Smooth muscle cell of the pulmonary artery (primary cell): ENCODE measurements at places on chromosomes 4 and X. TPM values are rescaled to one million over a fixed set of nuclear protein-coding genes. Genes with fewer than 3 reads are reported as not detected.

The BANK1 gene
- 0.13 and 0.30 TPM in 2 replicates for total RNA-seq

The GATA1 gene
- not detected in 2 replicates for total RNA-seq

The CXCL6 gene
- 19.6 and 184 TPM in 2 replicates for total RNA-seq

The SSX5 gene
- total RNA-seq, result not detected in 2 replicates

The AWAT2 gene
- total RNA-seq, result not detected in 2 replicates

The GASK1B gene
- total RNA-seq, result 96.7 and 112 TPM in 2 replicates

The SHROOM2 gene
- 0.07 and 0.72 TPM in 2 replicates for total RNA-seq

The SMPX gene
- total RNA-seq, result not detected in 2 replicates

The USP26 gene
- not detected in 2 replicates for total RNA-seq

The RTL5 gene
- total RNA-seq, result 5.3 and 7.2 TPM in 2 replicates

The STATH gene
- not detected in 2 replicates for total RNA-seq

The ARR3 gene
- total RNA-seq, result not detected in 2 replicates

The VCX3A gene
- not detected in 2 replicates for total RNA-seq

The KCNIP4 gene
- total RNA-seq, result not detected in 2 replicates

The RADX gene
- 1.4 and 4.2 TPM in 2 replicates for total RNA-seq

The PPEF2 gene
- 0.03 TPM in 1 of 2 replicates, not detected in the other for total RNA-seq

The HELT gene
- total RNA-seq, result not detected in 2 replicates

The CNKSR2 gene
- 0.66 and 0.85 TPM in 2 replicates for total RNA-seq

The MAMLD1 gene
- total RNA-seq, result 1.1 and 2.6 TPM in 2 replicates

The TBX22 gene
- total RNA-seq, result not detected in 2 replicates

The REPS2 gene
- 0.66 and 0.72 TPM in 2 replicates for total RNA-seq

The GSX2 gene
- not detected in 2 replicates for total RNA-seq

The TMPRSS11A gene
- total RNA-seq, result not detected in 2 replicates

The GPR34 gene
- 0.07 TPM in 1 of 2 replicates, not detected in the other for total RNA-seq

The DUSP9 gene
- total RNA-seq, result not detected in 2 replicates

The TCEAL3 gene
- total RNA-seq, result 11.1 and 16.3 TPM in 2 replicates

The GAB3 gene
- 2.7 and 5.4 TPM in 2 replicates for total RNA-seq

The CETN2 gene
- total RNA-seq, result 28.0 and 31.3 TPM in 2 replicates

The ITM2A gene
- total RNA-seq, result 0.72 TPM in 1 of 2 replicates, not detected in the other

The TASL gene
- not detected in 2 replicates for total RNA-seq

The TECRL gene
- not detected in 2 replicates for total RNA-seq

The ANXA3 gene
- 6.1 and 70.6 TPM in 2 replicates for total RNA-seq

The EFNB1 gene
- total RNA-seq, result 30.1 and 45.3 TPM in 2 replicates

The EMD gene
- 22.8 and 26.8 TPM in 2 replicates for total RNA-seq

The MAB21L2 gene
- 4.6 and 54.3 TPM in 2 replicates for total RNA-seq

The GPC4 gene
- 0.89 and 3.5 TPM in 2 replicates for total RNA-seq

The LNX1 gene
- total RNA-seq, result 9.1 and 15.1 TPM in 2 replicates

The SYP gene
- total RNA-seq, result 0.52 and 0.59 TPM in 2 replicates

The GPR119 gene
- total RNA-seq, result not detected in 2 replicates

The P2RY8 gene
- total RNA-seq, result not detected in 2 replicates

The RCHY1 gene
- 17.5 and 25.2 TPM in 2 replicates for total RNA-seq

The LGI2 gene
- total RNA-seq, result 0.23 and 0.59 TPM in 2 replicates

The DUSP21 gene
- total RNA-seq, result not detected in 2 replicates

The ELOVL6 gene
- 14.2 and 14.5 TPM in 2 replicates for total RNA-seq

The WDR17 gene
- 0.76 and 1.2 TPM in 2 replicates for total RNA-seq

The CXCL5 gene
- 0.59 and 1.7 TPM in 2 replicates for total RNA-seq

The TXK gene
- total RNA-seq, result 0.23 and 0.26 TPM in 2 replicates

The CSAG3 gene
- not detected in 2 replicates for total RNA-seq

The PDCL2 gene
- total RNA-seq, result not detected in 2 replicates

The EREG gene
- total RNA-seq, result 0.23 and 7.9 TPM in 2 replicates

The TMSB15B gene
- total RNA-seq, result 1.3 and 1.5 TPM in 2 replicates

The ADH6 gene
- total RNA-seq, result not detected in 2 replicates

The DNAAF6 gene
- not detected in 2 replicates for total RNA-seq

The HMGN5 gene
- total RNA-seq, result 0.50 and 0.91 TPM in 2 replicates

The MAGEC3 gene
- total RNA-seq, result not detected in 2 replicates

The SSX4B gene
- total RNA-seq, result not detected in 2 replicates

The STARD8 gene
- total RNA-seq, result 1.6 and 3.1 TPM in 2 replicates

The ESX1 gene
- total RNA-seq, result not detected in 2 replicates

The CLGN gene
- total RNA-seq, result 0.07 and 4.3 TPM in 2 replicates

The EGF gene
- 0.36 and 1.0 TPM in 2 replicates for total RNA-seq
